ENCODE measurements at places on chromosomes 6 and 20.

- no peak for DNase-seq
Observed at GRCh38 chr6:144776031-144776819, 491.1 kb downstream of the UTRN start.

GRCh38 chr6:132479131-132479530, 33.8 kb downstream of the STX7 start:
- DNase-seq: no peak

GRCh38 chr6:32949113-32949512, 3.8 kb downstream of the HLA-DMA start:
- DNase-seq: no peak

- DNase-seq: no peak
Observed at GRCh38 chr20:44770484-44771171, 25.0 kb downstream of the KCNK15 start.

Measured in T-cell (primary cell).